ENCODE measurements at places on chromosomes 3 and 15.

GRCh38 chr3:99506-99905 lies 97.1 kb upstream of the CHL1 start:
- DNase-seq: no peak

DNA sequence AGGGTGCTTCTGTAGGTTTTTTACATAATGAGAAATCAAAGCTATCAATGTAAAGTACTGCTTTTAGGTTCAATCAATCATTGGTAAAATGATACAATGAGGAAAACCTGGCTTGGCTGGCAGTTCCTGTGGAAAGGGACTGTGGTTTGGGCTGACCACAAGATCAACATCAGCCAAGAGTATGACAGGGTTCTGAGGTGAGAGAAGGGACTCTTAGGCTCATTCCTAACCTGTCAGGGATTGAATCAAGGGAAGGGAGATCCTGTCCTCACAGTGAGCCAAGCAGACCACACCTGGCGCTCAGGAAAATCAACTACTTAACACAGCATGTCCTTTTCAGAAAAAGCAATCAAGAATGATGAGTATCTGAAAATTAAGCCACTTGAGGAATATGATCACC lies 111.1 kb downstream of the MAGI1 start:
- no peak for DNase-seq

DNA sequence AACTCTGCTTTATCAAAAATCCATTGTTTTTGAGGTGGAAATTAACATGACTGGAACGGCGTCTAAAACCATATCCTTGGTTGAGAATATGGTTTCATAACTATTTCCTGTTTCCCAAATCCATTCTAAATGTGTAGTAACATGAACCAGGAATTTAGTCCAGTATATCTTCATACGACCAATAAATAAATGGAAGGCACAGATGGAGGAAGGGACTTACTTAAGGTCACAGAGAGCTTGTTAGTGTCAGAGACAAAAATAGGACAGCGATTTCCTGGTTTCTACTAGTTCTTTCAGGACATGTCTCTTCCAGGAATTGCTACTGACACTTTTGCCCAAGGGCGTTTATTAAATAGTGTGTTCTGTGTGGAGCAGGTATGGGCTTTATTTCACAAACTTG lies 41.2 kb downstream of the HES1 start:
- DNase-seq: no peak

GRCh38 chr3:152280539-152280938 lies 11.8 kb downstream of the MBNL1 start:
- DNase-seq: no peak

DNA sequence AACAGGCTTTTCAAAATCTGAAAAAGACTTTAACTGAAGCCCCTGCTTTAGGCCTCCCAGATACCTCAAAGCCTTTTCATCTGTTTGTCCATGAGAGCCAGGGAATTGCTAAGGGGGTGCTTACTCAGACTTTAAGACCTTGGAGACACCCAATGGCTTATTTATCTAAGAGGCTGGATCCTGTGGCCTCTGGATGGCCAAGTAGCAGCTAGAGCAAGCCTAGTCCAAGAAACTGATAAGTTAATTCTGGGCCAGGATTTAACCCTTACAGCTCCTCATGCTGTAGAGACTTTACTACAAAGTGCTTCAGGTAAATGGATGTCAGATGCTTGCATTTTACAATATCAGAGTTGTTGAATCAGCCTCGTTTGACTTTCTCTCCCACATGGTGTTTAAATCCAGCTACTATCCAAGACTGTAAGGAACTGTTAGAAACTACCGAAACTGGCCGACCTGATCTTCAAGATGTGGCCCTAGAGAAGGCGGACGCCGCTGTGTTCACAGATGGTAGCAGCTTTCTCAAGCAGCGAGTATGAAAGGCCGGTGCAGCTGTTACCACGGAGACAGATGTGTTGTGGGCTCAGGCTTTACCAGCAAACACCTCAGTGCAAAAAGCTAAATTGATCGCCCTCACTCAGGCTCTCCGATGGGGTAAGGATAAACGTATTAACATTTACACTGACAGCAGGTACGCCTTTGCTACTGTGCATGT lies 3.3 kb downstream of the DET1 start:
- no peak for DNase-seq

- DNase-seq: no peak
These were observed 204.0 kb downstream of the OSBPL10 start for GRCh38 chr3:31777092-31777491.

- DNase-seq: no peak
These were observed 237.5 kb upstream of the TBC1D5 start for GRCh38 chr3:17979911-17980310.

DNA sequence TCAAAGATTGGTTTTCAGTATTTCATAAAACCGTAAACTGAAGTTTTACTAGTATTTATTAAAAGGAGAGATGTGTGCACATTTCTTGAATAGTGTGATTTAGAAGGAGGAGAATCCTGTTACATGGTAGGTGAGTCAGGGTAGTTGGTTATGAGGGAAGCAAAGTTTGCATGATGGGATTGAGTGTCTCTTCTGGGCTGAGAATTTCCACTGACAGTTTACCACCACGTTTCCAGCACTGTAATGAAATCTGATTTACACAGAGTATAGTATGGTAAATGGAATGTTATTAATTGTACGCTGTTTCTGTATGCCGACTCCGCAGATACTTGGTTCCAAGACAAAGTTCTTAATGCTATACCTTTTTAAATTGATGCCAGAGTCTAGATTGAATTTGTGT lies 1.6 kb downstream of the NECTIN3 start:
- no peak for DNase-seq

DNA sequence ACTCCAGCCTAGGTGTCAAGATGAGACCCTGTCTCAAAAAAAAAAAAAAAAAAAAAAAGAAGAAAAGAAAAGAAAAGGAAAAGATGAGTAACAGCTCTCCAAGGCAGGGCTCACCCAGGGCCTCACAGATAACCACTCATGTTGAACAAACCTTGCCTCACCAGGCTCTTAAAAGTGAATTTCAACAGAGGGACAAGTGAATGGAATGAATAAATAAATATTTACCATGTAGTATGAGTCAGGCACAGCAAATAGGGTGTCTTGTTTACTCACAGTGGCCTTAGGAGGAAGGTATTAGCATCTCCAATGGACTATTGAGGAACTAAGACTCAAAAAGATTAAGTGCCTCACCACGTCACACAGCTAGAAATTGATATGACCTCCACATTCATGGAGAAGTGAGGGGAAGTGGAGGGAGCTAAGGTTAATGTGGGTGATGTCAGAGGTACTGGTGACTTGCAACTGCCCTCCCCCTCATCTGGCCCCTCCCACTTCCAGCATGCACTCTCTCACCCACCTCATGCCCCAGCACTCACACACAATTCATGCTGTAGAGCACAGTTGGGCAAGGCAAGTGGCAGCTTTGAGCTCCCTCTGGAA lies 255.5 kb downstream of the UACA start:
- DNase-seq: no peak

DNA sequence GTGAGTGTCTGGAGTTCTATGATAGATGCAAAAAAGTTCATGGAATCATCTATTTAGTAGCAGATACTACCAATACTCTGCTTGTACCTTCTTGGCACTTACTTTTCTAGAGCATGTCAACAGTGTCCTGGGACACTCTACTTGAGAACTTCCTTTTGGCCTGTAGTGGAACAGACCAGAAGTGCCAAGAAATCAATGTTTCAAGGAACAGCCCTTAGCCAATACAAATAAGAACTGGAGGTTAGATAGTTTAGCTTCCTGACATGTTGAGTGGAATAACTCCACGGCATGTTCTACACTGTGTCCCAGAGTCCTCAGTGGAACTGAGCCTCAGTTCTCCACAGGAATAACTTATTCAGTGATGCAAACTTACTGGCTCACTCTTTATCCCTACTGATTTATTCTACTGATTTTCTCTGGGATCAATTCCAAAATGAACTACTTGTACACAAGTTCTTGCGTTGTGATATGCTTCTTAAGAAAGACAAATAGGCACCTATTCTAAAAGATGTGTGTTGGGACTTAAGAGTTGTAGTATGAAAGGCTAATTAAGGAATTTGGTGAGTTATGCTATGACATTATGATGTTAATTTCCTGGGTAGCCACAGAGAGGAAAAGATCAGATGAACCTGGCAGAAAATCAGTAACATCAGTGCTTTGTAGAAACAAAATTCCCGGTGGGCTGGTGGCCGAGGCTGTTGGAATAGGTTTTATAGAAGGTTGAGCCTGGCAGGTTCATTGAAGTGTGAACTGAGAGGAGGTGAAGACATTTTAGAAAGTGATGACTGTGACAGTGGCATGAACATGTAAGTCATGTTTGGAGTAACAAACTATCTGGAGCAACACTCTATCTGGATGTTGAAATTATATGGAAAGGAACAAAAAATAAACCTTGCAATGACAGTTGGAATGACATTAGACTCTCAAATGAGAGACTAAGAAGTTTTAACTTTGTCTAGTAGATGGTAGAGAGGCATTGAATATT lies 101.8 kb upstream of the RBMS3 start:
- no peak for DNase-seq

DNA sequence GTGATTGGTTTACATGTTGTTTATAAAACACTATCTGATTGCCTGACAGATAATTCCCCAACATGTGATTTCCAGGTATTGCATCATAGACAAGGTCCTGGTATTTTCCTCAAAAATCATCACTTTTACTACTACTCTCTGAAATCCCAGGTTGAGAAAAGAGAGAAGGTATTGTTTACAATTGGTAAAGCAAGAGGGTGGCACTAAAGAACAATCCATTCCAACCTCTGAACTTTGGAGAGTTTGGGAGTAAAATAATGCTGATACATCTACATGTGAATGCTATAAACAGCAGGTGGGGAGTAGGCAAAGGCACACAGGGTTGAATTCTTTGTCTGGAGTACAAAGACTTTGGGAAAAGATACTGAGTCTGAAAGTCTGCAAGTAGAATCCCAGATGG lies 134.2 kb downstream of the WDR72 start:
- DNase-seq: no peak

GRCh38 chr3:185270262-185270955 lies 16.6 kb upstream of the EHHADH start:
- no peak for DNase-seq

- no peak for DNase-seq
These were observed 484.4 kb upstream of the TPRG1 start for GRCh38 chr3:188687389-188687788.

DNA sequence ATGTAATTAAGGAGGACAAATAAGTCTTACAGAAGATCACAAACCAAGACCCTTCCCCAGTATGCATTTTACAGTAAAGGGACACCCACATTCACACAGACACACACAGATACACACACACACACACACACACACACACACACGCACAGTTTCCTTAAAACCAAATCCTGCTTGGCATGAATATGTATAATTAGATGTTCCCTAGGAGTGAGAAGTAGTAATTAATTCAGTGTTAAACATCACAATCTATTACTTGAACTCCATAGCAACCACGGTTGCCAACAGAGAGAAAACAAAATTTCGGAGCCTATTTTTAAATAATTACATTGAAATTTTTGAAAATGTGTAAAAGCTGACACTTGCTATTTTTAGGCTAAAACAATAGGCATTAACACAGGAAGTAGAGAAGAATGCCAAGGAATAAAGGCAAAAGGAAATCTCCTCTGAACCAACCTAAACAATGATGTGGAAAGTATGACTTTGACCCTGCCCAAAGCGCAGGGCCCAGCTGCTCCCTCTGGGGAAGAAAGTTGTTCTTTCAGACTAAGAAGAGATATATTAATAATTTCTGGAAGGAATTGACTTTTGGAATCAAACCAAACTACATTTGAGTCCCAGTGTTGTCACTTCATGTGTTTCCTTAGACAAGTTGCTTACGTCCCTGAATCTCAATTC lies 215.3 kb downstream of the CPNE4 start:
- no peak for DNase-seq

DNA sequence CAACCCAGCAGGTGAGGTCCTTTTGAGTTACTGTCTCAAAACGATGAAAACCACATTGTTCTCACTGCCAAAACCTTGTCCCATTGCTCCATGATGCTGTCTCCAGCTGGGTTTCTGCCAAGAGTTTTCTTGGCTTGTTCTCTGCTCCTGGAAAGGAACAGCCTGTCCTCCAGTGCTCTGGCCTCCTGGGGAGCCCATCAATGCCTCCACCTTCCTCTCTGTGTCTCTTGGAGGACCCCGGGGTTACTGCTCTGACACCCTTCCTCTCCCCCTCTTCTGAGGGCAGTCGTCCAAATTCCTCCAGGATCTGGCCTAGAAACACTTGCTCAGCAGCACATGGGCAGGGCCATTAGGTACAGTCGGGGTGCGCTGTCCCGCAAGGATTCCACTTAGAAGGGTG lies 63.9 kb upstream of the RGMA start:
- DNase-seq: peak; percentile 61

- DNase-seq: no peak
These were observed 5.5 kb upstream of the NR2E3 start for GRCh38 chr15:71804695-71805470.

- DNase-seq: no peak
These were observed 85.5 kb downstream of the VPS13C start for GRCh38 chr15:61974759-61975158.

- DNase-seq: peak; percentile 73
These were observed at the start of gene DVL3 for GRCh38 chr3:184154885-184155643. Gene DVL3, plus strand, starts transcription at chr3:184155377. Its CDS starts 259 bp downstream, at chr3:184155636.

DNA sequence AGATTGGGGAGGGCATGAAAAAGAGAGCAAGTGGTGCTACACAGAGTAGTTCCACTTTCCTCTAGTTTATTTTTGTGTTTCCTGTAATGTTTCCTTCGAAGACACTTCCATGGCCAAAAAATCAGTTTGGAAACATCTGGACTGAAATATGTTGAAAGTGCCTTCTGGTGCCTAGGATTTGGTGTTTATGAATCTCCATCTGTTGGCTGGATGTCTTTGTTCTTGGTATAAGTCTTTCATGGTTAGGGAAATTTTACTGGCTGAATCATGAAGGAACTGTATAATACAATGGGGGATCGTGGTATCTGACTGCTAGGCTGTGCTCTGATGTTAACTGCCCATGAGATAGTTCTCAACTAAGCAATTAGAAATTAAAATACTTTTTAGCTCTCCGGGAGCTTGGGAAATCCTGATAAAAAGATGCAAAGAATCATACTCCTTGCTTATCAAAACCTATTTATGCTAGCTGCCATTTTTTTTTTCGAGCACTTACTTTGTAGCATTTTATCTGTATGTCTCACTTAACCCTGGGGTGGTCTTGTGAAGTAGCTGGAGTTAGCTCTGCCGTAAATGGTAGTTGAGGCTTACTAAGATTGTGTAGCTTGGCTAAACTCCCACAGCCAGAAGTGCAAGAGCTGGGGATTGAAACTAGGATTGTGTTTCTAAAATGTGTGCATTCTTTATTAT lies 21.9 kb downstream of the AKAP13 start:
- DNase-seq: no peak

DNA sequence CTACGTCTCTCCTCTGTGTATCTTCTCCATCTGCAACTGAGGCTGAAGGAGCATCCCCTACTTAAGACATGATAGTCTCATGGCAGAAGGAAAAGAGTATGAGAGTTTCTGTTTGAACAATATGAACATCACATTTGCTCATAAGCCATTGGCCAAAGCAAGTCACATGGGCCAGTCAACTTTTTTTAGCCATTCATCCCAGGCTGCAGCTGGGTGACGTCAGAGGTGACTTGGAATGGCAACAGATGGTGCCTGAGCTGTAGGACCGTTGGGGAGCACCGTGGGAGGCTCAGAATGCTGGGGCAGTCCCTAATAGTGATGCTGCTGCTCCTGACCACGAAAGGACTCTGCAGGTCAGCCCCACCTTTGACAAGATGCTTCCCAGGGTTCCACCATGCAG lies 58.7 kb downstream of the CRTC3 start:
- DNase-seq: no peak

- no peak for DNase-seq
These were observed 150.0 kb downstream of the NFKBIZ start for GRCh38 chr3:101999177-101999779.

Measured in left cardiac atrium (tissue), 4 donors.